ENCODE measurements at places on chromosomes 11 and 22.

GRCh38 chr11:8090756-8091155 is 9.7 kb downstream of the TUB start:
- DNase-seq: no peak

GRCh38 chr11:91115116-91115515 is 892.3 kb upstream of the CHORDC1 start:
- no peak for DNase-seq

DNA sequence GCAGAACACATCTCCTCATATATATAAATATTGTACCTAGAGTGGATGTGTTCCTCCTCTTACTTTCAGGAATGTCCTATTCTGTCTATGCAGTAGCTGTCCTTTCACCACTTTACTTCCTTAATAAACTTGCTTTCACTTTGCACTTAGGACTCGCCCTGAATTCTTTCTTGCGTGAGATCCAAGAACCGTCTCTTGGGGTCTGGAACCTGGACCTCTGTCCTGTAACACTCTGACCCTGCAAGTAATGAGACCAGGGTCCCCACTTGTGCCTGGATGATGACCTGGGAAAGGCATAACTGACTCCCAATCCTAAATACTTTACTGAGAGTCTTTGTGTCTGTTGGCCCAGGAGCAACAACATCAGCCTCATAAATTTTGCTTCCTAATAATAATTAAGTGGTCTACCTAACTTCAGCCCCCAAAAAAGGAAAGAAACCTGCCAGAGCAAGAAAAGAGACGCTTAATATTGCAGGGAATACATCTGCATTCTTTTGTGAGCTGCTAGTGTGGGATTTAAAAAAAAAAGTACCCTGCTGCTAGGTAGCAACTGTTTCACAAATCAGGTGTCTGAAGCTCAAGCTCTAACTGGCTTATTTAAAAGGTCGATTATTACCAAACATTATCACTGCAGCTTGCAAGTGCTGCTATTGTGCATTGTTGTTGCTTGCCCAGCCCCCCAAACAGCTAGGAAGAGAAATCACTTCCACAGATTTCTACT is 69.3 kb downstream of the FAM168A start:
- no peak for DNase-seq

GRCh38 chr11:86228269-86229038 is 16.1 kb upstream of the EED start:
- DNase-seq: no peak

DNA sequence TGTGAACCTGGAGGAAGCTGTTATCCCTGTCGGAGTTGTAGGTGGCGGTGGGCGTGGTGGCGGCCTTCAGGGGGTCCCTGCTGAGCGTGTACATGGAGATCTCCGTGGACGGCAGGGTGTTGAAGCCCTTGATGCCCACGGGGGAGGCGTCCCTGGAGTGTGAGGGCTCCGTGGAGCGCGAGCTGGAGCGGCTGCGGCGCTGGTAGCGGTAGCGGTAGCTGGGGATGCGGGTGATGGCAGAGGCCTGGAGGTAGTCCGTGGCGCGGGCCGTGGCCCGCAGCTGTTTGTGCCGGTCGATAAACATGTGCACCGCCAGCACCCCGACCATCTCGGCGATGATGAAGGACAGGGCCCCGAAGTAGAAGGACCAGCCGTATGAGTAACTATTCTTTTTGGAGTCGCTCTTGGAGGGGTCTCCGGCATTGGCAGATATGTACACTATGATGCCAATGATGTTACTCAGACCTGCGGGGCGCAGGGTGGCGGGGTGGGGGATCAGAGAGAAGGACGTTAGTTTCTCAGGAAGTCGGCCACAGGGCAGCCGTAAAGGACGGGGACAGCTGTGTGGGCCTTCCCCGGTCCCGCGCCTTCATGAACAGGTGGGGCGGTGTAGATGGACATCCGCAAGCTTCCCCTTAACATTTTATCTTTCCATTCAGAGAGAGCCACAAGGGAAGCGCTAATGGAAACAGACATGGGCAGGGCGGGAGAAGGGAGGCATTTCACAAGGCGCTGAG is 35.6 kb upstream of the EIF3D start:
- DNase-seq: no peak

GRCh38 chr11:30594646-30595411 is 8.7 kb upstream of the MPPED2 start:
- DNase-seq: no peak

- DNase-seq: no peak
Measured at GRCh38 chr22:27192135-27192829, 534.9 kb downstream of the MIAT start.

- DNase-seq: no peak
Measured at GRCh38 chr22:31846161-31847115, 92.6 kb downstream of the DEPDC5 start.

DNA sequence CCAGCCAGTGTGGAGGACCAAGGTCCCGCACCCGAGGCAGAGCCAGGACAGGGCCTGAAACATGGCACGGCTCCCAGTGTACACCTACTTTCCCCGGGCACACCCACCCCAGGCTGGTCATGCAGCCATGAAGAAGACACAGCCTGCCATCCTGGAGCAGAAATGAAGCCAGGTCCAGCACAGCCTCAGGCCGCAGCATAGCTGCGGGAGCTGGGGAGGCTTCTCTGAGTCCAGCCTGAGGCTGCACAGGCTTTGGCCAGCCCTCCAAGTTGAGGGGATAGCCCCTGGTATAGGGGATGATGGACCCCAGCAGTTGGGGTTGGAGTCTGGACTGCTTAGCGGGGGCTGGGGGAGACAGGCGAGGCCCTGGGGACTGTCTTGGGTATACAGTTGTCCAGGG is 2.9 kb upstream of the HDAC10 start:
- no peak for DNase-seq

- no peak for DNase-seq
Measured at GRCh38 chr11:109132539-109132938, 289.5 kb upstream of the C11orf87 start.

- DNase-seq: no peak
Measured at GRCh38 chr11:129109701-129110100, 82.4 kb downstream of the ARHGAP32 start.

DNA sequence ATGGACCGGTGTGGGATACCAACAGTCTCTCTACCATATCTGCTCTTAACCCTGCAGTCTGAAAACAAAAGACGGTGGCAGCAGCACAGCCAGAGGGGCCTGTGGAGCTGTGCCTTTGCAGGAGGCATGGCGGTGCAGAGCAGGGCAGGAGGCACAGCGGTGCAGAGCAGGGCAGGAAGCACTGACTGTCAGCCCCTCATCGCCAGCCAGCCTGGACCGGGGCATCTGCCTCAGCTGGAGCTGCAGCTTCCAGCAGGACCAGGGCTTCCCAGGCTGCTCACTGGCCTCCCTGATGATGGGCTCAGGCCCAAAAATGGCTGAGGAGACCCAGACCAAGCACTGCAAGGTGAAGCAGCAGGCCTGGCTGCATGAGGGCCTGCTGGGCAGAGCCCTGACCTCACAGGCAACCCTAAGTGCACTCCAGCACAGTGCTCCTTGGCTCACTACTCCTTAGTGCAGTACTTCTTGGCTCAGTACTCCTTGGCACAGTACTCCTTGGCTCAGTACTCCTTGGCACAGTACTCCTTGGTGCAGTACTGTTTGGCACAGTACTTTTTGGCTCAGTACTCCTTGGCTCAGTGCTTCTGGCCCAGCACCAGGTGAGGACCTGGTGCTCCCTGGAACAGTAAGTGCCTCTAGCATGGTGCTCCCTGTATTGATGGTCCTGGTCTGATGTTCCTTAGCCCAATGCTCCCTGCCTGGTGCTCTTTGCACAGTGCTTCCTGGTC is 78.0 kb downstream of the DHCR7 start:
- no peak for DNase-seq

GRCh38 chr22:50436841-50437341 is 37.9 kb downstream of the SBF1 start:
- no peak for DNase-seq

- DNase-seq: no peak
Measured at GRCh38 chr11:95877291-95877690, 46.6 kb downstream of the MTMR2 start.

DNA sequence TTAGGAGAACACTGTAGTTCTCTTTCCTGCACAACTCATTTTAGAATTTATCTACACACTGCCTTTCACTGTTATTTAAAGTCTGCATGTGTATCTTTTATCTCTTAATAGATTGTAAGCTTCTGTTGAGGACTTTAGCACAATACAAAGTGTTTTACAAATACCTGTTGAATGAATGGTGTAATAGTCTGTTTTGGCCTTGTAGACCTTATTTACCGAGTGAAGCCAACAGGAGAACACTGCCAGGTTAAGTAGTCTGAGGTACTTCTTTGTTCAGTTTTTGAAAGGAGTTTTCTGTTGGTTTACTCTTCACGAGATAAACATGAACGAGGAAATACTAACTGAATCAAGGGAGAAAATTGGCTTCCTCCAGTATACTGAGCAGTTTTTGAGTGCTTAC is 31.0 kb downstream of the SIK2 start:
- no peak for DNase-seq

- no peak for DNase-seq
Measured at GRCh38 chr22:29109822-29110221, 37.0 kb downstream of the KREMEN1 start.

DNA sequence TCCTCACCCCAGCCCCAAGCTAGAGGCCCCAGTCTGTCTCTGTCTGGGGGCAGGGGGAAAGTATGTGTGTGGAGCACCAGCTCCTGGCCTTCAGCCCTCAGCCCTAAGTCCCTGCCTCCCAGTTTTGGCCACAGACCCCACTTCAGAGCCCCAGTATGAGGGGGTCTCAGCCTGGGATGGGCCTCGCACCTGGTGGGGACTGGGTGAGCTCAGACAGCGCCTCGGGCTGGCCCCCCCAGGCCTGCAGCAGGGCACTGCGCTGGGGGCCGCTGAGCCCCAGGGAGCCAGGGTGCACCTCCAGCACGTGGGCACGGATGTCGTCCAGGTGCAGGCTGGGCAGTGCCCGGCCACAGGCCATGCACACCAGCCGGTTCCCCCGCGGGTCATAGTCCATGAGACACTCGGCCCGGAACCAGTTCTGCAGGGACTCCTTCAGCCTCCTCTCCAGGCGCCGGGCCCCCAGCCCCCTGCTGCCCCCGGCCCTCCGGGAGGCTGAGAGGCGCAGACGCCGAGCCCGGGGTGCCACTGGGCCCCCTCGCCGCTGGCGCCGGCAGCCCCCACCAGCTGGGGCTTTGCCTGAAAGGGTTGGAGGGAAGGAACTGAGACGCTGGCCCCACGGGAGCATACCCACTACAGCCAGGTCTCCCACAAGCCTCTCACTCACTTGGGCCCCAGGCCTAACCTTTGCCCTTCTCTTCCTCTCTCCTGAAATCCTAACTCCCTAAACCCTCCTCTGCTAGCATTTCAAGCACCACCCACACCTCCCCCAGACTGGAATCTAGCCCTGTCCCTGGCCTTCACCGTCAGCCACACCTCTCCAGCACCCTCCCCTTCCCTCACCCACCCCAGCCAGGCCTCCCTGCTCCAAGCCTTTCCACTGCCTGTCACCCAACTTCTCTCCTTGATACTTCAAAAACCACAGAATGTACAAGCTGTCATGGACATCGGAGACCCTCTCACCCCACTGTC is 3.6 kb downstream of the ZFTA start:
- no peak for DNase-seq

GRCh38 chr22:49970528-49971231 is 10.1 kb downstream of the PIM3 start:
- peak; percentile 77 for DNase-seq

- no peak for DNase-seq
Measured at GRCh38 chr11:73249853-73250783, 22.0 kb upstream of the P2RY6 start.

DNA sequence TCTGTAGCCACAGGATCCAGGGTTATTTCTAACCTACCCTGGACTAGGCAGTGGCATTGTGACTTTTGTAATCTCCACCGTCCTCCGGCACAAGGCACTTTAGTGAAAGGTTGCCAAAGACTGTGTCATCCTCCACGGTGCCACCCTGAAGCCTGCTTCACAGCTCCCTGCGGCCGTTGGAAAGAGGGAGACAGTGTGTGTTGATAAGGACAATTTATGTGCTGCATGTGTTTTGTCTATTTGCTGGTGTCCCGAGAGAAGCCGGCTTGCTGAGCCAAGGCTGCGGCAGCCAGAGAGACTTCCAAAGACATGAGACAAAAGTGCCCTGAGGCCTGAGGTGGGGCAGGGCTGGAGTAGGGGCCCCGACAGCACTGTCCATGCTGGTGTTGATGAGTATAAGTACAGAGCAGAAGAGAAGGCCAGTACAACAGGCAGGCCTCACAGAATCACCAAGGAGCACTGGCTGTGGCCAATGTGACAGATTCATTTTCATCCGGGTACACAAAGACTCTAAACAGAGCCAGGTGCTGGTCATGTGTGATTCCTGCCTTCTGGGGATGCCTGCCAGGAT is 40.9 kb downstream of the GALNT18 start:
- no peak for DNase-seq

DNA sequence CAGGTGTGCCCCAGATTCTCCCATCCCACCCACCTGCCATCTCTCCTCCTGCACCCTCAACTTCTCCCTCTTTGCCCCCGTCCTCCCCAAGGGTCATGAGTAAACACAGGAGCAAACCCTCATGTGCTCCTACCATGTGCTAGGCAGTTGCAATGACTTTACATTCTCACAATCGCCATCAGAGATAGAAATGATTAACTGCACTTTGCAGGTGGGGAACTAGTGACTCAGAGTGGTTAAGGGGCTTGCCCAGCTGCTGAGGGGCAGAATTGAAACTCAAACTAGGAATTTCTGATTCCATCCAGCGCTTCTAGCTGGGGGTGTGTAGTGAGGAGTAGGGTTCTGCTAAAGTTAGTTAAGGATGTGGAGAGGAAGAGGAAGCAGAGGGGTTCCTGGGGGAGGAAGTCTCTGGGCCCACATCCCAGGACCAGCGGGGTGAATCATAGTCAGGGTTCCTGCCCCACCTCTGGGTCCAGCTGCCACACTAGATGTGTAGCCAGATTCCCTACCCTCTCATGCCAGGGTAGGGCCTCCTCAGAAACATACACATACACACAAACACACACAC is 16.0 kb upstream of the PRG2 start:
- DNase-seq: no peak

- DNase-seq: no peak
Measured at GRCh38 chr22:23901600-23901999, 7.4 kb downstream of the MIF start.

- no peak for DNase-seq
Measured at GRCh38 chr11:11387622-11388305, 34.7 kb upstream of the CSNK2A3 start.

- DNase-seq: no peak
Measured at GRCh38 chr11:65918211-65919140, at the start of gene C11orf68. Gene C11orf68, minus strand, starts transcription at chr11:65919062. Its CDS starts 31 bp downstream, at chr11:65919031.

GRCh38 chr11:122661182-122661945 is 5.8 kb downstream of the UBASH3B start:
- no peak for DNase-seq

DNA sequence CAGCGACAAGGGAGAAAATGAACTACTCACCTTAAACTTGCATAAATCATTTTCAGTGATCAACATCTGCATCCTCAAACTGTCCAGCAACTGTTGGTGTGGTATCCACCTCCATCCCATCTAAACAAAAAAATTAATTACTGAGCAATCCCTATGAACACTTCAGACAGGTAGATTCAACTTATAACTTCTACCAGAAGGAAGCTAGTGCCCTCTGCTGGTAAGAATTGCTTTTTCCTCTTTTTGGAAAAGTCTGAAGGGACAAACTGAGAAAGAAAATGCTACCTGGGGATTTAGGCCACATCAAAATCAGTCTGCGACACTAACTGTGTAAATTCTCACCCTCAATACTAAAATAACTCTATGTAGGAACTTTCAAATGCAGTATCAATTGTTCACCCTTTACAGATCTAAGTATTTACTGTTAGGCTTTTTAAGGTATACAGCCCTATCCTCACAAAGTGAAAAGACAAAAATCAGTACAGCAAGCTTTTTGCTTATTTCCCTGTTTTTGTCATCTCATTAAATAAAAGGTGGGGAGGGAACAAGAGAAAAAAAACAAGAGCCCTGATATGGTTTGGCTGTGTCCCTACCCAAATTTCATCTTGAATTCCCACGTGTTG is 17.9 kb downstream of the CLNS1A start:
- DNase-seq: peak; percentile 57
